Right forelimb (tissue), 1 donor: ENCODE measurements at places on chromosomes 13 and 19.

- no peak for DNase-seq
Observed at GRCh38 chr13:43122791-43123190, 99.4 kb downstream of the DNAJC15 start.

GRCh38 chr19:46574533-46574932 lies 26.6 kb upstream of the CALM3 start:
- DNase-seq: no peak

GRCh38 chr19:42066075-42066754 lies 3.8 kb downstream of the GRIK5 start:
- DNase-seq: no peak

DNA sequence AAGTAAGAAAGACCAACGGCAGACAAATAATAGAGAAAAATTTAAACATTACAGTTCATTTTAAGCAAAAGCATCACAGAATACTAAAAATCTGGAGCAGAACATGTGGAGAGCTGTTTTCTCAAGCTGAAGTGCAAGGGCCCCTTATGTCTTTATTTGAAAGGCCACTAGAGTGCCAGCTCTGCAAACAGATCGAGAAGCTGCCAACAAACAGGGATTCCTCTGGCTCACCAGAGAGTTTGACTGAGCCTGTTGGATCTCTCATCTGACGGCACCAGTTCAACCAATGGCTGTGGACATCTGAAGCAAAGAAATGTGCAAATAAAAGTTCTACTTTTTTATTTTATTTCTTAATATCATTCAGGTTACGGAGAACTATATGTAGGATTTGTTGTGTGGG lies 119.7 kb downstream of the COL4A2 start:
- no peak for DNase-seq

DNA sequence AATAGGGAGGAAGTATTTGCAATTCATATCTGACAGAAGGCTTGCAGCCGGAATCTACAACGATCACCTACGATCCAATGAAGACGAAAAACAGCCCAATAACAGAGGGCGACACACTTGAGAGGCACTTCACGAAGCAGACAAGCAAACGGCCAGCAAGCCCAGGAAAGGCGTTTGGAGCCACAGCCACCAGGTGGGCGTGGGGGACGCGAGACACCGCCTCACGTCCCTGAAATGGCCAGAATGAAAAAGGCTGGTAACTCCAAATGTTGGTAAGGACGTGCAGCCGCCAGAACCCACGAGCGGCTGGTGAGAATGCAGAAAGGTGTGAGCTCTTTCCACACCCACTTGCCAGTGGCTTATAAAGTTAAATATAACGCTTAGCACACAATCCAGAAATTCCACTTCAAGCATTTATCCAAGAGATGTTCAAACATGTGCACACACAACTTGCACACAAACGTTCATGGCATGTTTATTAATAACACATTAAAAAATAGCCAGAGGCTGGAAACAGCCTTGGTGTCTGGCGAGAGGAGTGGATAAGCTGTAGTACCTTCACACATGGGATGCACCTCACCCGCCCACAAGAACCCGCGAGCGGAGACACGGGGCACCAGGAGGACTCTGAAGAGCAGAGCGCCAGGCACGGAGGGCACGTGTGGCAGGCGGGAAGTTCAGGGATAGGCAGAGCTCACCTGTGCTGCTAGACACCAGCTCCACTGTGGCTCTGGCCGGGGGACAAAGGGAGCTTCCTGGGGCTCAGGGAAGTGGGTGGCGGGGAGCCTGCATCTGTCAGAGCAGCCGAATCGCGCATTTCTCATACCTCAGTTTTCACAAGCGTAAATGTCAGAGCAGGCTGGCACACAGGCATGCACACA lies 89.3 kb downstream of the SPACA7 start:
- no peak for DNase-seq

DNA sequence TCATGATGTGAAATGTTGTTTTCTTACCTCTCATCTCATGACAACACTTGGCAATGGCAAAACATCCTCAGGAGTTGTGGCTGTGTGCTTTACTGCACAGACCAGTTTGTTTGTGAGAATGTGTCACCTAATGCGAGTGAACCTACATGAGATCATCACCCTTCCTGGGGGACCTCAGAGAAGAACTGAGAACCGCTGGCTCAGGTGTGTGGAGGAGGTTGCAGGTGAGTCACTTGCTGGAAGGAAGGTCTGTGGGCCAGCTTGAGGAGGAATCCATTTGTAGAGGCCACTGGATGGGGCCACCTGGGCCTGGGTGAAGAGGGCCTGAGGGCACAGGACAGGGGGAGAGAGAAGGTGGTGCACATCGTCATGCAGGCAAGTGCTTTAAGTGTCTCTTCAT lies 3.0 kb upstream of the CEACAM1 start:
- no peak for DNase-seq

DNA sequence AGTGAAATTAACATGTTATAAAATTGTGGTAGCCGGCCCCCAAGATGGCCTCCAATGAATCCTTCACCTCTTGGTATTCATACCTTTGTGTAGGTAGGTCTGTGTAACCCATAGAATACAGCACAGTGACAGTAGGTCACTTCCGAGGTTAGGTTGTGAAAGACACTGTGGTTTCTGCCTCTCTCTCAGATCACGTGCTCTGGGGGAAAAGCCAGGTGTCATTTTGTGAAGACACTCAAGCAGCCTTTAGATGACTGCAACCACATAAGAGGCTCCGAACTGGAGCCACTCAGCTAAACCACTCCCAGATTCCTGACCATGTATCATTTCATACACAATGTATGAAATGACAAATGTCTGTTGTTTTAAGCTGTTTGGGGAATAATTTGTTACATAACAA lies 9.8 kb upstream of the USPL1 start:
- DNase-seq: no peak

GRCh38 chr19:29772696-29773095 lies 39.1 kb upstream of the CCNE1 start:
- no peak for DNase-seq

DNA sequence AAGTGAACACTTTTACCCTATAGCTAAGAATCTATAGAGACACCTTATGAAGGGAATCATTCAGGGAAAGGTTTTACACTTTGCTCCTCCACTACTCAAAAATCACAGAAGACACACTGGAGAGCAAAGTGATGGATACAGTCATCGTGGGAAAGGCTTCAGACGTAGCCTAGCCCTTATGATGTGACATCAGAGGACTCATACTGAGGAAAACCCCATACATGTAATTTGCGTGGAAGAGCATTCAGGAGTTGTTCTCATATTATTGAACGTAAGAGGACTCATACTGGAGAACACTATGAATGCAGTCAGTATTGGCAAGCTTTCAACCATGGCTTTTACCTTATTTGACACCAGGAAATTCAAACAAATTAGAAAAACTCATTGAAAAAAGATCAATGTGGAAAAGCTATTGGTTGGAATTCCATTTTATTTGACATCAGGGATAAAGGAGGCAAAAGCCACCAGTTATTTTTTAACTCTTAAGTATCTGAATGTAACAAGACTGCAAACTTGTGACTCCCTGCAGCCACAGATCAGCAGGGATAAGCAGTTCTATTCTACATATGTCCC lies 16.1 kb upstream of the ZNF274 start:
- no peak for DNase-seq

DNA sequence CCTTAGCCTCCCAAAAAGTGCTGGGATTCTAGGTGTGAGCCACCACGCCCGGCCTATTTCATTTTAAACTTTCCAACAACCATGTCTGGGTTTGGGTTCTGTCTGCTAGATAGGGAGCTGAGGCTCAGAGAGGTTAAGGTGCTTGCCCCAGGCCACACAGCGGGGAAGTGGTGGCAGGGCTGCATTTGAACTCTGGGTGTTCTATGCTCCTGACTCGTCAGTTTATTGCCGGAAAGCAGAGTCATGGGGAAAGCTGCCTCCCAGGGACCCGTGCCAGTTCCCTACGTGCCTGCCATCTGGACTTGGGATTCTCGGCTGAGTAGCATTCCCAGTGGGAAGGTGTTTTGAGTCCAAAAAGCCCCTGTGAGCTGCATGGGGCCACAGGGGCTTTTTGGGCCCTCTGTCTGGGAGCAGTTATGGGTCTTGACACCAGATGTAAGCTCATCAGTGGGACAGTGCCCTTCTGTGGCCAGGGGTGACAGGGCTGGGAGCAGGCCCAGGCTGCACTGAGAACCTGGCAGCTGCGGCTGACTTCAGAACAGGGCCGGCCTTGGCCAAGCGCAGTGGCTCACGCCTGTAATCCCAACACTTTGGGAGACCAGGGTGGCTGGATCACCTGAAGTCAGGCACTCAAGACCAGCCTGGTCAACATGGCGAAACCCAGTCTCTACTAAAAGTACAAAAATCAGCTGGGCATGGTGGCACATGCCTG lies 10.9 kb downstream of the RFX1 start:
- no peak for DNase-seq
